Activated T-helper 17 cell treated with anti-CD3 and anti-CD28 coated beads, Interleukin-2, amount 50 U/mL, for 72 hours (primary cell): ENCODE measurements at places on chromosomes 4 and X. TPM values are rescaled to one million over a fixed set of nuclear protein-coding genes. Genes with fewer than 3 reads are reported as not detected.

DNA sequence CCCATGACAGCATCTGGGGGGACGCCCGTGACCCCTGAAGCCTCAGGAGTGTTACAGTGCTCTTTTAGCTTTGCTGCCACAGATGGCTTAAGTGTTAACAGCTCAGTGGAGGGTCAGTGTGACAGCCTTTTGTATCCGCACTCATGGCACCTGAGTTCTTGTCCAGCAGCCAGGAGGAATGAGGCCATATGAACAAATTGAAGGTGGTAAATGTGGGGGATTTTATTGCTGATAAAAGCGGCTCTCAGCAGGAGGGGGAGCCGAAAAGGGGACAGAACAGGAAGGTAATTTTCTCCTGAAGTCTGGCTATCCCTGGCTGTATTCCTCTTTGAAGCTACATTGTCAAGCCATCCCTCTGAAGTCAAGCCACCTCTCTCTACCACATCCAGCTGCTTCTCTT lies 441.0 kb downstream of the RAPGEF2 start:
- no peaks in the 10 kb centered on the region for H3K4me1 ChIP-seq
- H3K27me3 ChIP-seq: peaks cover 4% of the 10 kb centered on the region
- no peaks in the 10 kb centered on the region for H3K36me3 ChIP-seq
- H3K4me3 ChIP-seq: no peak overlapping the region

Gene PAGE4
- not detected for total RNA-seq

DNA sequence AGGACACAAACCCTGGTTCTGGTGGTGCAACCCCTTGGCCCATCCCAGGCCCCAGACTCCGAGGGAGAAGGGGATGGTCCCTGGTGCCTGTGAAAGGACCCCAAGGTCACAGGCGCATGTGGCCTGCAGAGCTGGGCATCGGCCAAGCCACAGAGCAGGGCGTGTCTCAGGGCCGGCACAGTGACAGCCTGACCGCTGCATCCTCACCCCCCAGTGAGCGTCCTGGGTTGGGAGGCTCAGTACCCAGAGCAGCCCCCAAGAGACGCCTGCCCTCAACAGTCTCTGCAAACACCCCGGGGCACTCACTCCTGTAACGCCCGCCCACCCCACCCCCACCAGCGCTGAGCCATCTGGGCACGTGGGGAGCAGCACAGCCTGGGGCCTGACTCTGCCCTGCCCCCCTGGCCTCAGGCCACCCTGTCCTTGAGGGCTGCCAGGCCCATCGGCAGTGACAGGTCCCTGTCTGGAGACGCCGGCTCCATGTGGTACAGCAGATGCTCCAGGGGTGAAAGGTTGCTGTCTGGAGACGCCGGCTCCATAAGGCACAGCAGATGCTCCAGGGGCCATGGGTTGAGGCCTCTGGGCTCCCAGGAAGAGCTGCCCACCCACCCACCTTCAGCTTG lies 24.5 kb upstream of the CPLX1 start:
- no peak overlapping the region for H3K27ac ChIP-seq
- H3K4me1 ChIP-seq: no peaks in the 10 kb centered on the region

DNA sequence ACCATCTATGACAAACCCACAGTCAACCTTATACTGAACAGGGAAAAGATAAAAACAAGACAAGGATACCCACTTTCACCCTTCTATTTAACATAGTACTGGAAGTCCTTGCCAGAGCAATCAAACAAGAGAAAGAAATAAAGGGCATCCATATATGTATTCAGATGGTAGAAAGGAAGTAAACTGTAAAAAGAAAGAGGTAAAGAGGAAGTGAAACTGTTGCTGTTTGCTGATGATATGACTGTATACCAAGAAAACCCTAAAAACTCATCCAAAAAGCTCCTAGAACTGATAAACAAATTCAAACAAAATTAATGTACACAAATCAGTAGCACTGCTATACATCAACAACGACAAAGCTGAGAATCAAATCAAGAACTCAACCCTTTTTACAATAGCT lies 538.7 kb upstream of the PABPC4L start:
- no peaks in the 10 kb centered on the region for H3K27me3 ChIP-seq
- H3K36me3 ChIP-seq: no peaks in the 10 kb centered on the region
- ATAC-seq: no peak
- H3K4me3 ChIP-seq: no peak overlapping the region
- H3K27ac ChIP-seq: no peak overlapping the region

Gene NWD2
- not detected for total RNA-seq

Gene GAB1
- 0.48 TPM for total RNA-seq

GRCh38 chrX:135024526-135024925 lies 2.2 kb upstream of the RTL8B start:
- H3K36me3 ChIP-seq: no peaks in the 10 kb centered on the region
- H3K27ac ChIP-seq: no peak overlapping the region
- H3K27me3 ChIP-seq: peaks cover 13% of the 10 kb centered on the region
- ATAC-seq: no peak
